ENCODE measurements at places on chromosomes 7 and 10. TPM values are rescaled to one million over a fixed set of nuclear protein-coding genes. Genes with fewer than 3 reads are reported as not detected.

The TRAPPC14 gene
- 19.7 TPM for total RNA-seq

The ELN gene
- 231 TPM for total RNA-seq

- peak; percentile 87 for DNase-seq
- peaks cover 5% of the 10 kb centered on the region for H3K36me3 ChIP-seq
- H3K4me3 ChIP-seq, result no peak overlapping the region
- H3K4me1 ChIP-seq, result peaks cover 17% of the 10 kb centered on the region
- H3K27me3 ChIP-seq, result no peaks in the 10 kb centered on the region
Observed at GRCh38 chr7:149854611-149855360, 16.6 kb downstream of the ZNF862 start.

- no peaks in the 10 kb centered on the region for H3K27me3 ChIP-seq
- H3K27ac ChIP-seq, result no peak overlapping the region
Observed at GRCh38 chr7:87339373-87339897, 6.0 kb upstream of the CROT start.

DNA sequence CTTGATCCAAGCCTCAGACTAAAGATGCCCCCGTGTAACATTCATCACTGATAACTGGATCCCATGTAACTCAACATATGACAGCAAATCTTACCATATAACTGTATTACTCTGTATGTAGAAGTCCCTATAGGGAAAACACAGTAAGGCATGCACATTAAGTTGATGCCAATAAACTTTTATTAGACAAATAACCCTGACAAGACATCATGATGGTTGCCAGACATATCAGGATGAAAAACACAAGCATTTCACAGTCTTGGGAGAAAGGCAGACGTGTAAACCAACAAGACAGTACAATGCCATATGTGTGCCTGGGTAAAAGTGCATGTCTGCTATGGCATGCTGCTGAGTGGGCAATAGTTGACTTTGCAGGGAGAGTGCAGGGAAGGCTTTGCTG is 142.2 kb downstream of the HERPUD2 start:
- H3K4me3 ChIP-seq, result no peak overlapping the region
- peaks cover 6% of the 10 kb centered on the region for H3K4me1 ChIP-seq
- H3K36me3 ChIP-seq, result no peaks in the 10 kb centered on the region
- H3K27me3 ChIP-seq, result no peaks in the 10 kb centered on the region
- no peak overlapping the region for H3K27ac ChIP-seq

GRCh38 chr7:113810080-113810744 is 108.6 kb downstream of the PPP1R3A start:
- no peak overlapping the region for H3K4me3 ChIP-seq
- H3K36me3 ChIP-seq, result no peaks in the 10 kb centered on the region
- H3K27me3 ChIP-seq, result no peaks in the 10 kb centered on the region
- no peak overlapping the region for H3K27ac ChIP-seq

The DYDC2 gene
- total RNA-seq, result not detected

- H3K27ac ChIP-seq, result no peak overlapping the region
- no peaks in the 10 kb centered on the region for H3K36me3 ChIP-seq
- no peak for DNase-seq
- H3K27me3 ChIP-seq, result no peaks in the 10 kb centered on the region
Observed at GRCh38 chr10:116364868-116365267, 40.6 kb downstream of the CCDC172 start.

DNA sequence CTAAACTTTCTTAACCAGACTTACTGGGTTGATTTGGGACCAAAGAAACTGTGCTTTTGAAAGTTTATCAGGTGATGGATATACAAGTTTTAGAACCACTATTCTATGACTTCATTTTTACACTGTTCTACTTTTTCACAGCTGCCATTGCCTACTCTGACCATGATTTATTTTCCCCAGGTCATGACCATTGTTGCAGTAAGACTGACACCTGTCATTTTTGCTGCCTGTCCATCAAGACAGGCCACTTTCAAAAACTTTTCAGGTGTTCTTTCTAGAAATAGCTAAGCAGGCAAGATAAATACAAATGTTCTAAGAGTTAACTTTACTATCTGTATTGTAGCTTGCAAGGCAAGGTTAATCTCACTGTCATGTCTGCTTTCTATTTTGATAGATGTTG is 147.9 kb upstream of the SEMA3C start:
- no peaks in the 10 kb centered on the region for H3K4me1 ChIP-seq
- no peak overlapping the region for H3K4me3 ChIP-seq
- H3K27ac ChIP-seq, result no peak overlapping the region
- no peak for DNase-seq

DNA sequence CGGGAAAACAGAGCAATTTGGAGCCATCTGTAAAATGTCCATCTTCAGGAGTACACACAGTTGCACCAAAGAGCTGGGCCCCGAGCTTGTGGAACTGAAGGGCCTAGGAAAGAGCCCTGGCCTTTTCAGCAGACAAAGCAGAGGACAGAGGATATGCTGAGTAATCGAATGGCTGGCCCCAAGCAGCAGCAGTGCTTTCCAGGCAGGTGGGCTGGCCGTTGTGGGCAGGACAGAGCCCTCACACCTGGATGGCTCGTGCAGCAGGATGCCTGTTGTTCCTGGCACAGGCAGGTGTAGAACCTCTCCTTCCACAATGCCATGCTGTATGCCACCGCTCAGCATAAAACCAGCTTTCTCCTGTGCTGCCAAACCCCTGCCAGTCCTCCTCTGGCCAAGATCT is 32.5 kb upstream of the TNS3 start:
- no peaks in the 10 kb centered on the region for H3K36me3 ChIP-seq
- no peak overlapping the region for H3K27ac ChIP-seq
- no peaks in the 10 kb centered on the region for H3K27me3 ChIP-seq
- peaks cover 8% of the 10 kb centered on the region for H3K4me1 ChIP-seq
- no peak for DNase-seq
- no peak overlapping the region for H3K4me3 ChIP-seq

GRCh38 chr10:69645296-69646184 is 15.5 kb downstream of the FAM241B start:
- H3K4me3 ChIP-seq, result no peak overlapping the region
- peak; percentile 40 for DNase-seq
- no peak overlapping the region for H3K27ac ChIP-seq
- H3K4me1 ChIP-seq, result no peaks in the 10 kb centered on the region
- peaks cover 9% of the 10 kb centered on the region for H3K27me3 ChIP-seq

GRCh38 chr10:59463909-59464308 is 101.6 kb upstream of the FAM13C start:
- no peaks in the 10 kb centered on the region for H3K4me1 ChIP-seq
- no peak for DNase-seq
- H3K4me3 ChIP-seq, result no peak overlapping the region
- H3K27me3 ChIP-seq, result no peaks in the 10 kb centered on the region
- no peak overlapping the region for H3K27ac ChIP-seq

- peak; percentile 93 for DNase-seq
- peaks cover 96% of the 10 kb centered on the region for H3K4me1 ChIP-seq
- no peaks in the 10 kb centered on the region for H3K27me3 ChIP-seq
- no peaks in the 10 kb centered on the region for H3K36me3 ChIP-seq
- no peak overlapping the region for H3K4me3 ChIP-seq
- peak overlapping the region; percentile 86 for H3K27ac ChIP-seq
Observed at GRCh38 chr10:80498833-80499741, 38.6 kb upstream of the SH2D4B start.

DNA sequence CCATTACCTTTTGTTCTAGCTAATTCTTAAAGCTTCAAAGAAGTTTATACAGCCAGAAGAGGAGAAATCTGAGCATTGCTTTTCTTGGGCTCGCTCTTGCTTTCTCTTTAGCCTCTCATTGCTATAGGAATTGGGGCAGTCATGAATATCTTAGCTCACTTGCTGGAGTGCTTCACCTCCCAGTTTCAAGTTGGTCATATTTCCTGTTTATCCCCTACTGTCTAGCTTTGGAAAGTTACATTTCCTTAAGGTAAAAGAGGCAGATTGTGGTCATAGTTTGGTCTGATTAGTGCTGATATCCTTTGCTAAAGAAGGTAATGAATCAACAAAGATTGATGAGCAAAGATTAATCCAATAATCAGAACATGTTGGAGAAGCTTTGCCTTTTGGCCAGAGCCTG is 77.7 kb upstream of the GLI3 start:
- H3K27me3 ChIP-seq, result no peaks in the 10 kb centered on the region
- H3K4me1 ChIP-seq, result no peaks in the 10 kb centered on the region
- DNase-seq, result no peak
- H3K27ac ChIP-seq, result no peak overlapping the region
- no peak overlapping the region for H3K4me3 ChIP-seq

GRCh38 chr7:55234408-55234807 is 130.7 kb upstream of the LANCL2 start:
- H3K27me3 ChIP-seq, result no peaks in the 10 kb centered on the region
- DNase-seq, result no peak
- H3K4me1 ChIP-seq, result no peaks in the 10 kb centered on the region

Measured in upper lobe of right lung (tissue), 1 donor.